Activated CD4-positive, CD25-positive, alpha-beta regulatory T cell treated with anti-CD3 and anti-CD28 coated beads, Interleukin-2, amount 50 U/mL, for 16 hours (primary cell): ENCODE measurements at places on chromosomes 2 and 18.

DNA sequence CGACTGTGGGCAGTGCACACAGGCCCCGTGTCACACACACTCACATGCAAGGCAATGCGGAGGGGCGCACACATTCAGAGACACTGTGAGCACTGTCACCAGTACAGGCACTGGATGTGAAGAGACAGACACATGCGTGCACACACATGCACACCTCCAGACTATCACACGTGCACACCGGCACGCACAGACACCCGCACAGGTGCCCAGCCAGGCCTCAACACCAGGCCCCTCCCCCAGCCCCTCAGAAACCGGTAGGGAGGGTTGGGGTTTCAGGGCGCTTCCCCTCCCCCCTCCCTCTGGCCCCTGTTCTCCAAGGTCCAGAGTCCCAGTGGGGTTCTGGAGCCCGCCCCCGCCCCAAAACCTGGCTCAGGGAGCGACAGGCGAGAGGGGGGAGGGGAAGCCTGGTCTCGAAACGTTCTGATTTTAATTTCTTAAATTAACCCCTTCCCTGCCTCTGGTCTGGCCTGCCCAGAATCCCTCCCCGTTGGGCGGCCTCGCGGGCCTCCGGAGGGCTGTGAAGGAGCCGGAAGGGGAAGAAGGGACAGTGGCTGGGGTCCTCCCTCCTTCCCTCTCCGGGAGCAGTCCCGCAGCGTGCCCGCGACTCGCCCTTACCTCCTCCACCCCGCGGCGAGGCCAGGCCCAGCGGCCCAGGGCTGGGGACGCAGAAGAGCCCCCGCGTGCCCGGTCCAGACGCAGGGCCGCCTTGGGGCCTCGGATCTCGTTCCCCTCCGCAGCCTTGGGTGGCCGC, 558 bp downstream of the FBXO41 start:
- no peak for DNase-seq

GRCh38 chr2:179532863-179533278, 268.2 kb upstream of the SESTD1 start:
- DNase-seq: no peak

- no peak for DNase-seq
These were observed 207.8 kb downstream of the MYT1L start for GRCh38 chr2:2123238-2123637.

DNA sequence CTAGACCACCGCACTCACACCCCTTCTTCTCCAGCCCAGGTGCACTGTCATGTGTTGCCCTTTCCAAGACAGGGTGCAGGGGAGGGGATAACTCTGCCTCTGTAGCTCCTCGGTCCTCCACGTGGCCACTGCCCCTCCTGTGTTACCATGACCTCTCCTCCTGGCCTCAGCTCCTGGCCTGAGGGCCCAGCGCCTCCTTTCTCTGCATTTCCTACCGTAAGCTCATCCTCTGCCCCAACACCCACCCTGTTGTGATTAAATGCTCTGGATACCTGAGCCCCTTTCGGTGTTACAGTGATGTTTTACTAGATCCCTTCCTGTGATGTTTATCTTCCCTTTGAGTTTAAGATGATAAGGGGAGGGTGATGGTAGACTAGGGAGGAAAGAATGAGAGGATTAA, 242.3 kb downstream of the PTPRM start:
- no peak for DNase-seq

DNA sequence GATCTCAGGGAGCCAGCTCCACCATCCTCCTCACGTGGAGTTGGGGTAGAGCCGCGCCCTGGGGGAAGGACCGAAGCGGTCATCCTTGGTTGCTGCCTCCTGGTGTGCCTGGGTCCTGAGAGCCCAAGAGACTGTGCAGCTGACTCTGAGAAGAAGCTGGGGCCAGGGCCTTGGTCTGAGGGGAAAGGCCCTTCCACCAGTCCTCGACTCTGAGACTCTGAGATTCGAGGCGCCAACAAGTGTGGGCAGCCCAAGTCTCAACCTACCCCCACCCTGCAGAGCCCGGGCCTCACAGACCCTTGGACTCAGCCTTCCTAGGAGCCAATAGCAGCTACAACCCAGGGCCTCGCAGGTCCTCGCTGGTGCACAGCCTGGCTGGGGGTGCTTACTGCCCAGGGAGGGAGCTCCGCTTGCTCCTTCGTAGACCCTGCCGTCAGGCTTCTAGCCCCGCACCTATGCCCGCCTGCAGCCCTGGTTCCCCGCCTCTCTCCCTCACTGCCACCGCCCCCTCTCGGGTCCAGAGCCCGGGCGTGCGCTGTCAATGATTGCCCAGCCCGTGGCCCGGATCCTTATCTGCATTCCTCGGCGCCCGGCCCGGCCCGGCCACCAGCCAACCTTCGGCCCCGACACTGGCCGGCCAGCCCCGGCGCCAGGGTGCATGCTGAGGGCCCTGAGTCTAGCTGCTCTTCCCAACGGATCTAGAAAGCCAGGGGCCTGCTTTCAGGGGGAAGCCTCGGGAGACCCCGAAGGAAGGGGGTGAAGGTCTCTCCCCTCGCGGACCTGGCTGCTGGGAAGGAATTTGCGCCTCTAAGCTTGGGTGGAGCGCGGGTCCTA, 2.0 kb downstream of the IHH start:
- DNase-seq: no peak

DNA sequence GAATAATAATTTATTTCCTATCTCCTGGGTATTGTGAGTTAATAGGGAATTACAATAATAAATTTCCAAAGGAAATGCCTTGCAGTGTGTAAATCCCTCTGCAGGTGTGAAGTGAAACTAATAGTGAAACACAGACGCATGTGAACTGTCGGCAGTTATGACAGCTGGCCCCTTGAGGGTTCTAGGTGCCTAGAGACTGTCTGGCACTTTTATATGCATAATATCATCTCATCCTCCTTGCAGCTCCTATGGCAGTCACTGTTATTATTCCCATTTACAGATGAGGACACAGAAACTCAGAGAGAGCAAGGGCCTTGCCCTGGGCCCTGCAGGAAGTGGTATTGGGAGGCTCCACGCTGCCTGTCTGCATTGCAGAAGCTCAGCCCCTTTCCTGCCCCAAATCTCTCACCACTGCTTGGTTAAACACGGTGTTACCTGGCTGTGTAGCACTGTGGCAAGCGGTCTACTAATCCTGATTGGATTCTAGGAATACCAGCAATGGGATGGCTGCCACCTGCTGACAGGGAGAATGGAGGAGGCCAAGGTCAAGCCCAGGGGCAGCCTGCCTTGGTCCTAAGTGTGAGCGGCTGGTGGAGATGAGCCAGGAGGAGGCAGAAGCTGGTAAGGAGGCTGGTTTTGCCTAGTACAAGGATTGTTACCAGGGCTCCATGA, 32.8 kb upstream of the ACKR3 start:
- DNase-seq: no peak

DNA sequence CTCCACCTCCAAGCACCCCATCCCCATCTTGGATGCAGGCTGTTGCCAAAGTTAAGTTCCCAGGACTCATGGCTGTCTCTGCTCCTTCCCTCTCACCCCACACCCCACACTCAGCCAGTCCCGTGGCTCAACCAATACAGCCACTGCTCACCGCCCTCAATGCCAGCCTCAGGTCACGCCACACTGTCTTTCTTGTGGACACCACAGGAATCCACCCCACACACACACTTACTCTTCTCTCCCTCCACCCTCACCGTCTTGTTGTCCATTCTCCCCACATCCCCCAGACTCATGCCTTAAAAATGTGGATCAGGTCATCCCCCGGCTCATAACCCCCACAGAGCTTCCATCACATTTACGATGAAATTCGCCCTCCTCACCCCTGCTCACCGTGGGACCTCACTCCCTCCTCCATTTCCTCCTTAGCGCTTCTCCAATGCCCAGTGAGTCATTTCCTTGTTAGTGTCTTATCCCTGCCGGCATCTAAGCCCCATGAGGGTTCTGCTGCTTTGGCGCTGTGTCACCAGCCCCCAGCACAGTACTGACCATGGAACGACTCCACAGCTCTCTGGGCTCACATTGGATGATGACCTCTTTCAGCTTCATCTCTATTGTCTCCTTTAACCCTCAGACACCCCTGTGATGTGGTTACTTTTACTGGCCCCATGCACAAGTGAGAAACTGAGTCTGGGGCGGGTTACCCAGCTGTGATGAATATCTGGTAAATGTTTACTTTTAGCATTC, 13.8 kb downstream of the MLPH start:
- DNase-seq: no peak

GRCh38 chr18:43757273-43757672, 480.0 kb upstream of the SYT4 start:
- no peak for DNase-seq

DNA sequence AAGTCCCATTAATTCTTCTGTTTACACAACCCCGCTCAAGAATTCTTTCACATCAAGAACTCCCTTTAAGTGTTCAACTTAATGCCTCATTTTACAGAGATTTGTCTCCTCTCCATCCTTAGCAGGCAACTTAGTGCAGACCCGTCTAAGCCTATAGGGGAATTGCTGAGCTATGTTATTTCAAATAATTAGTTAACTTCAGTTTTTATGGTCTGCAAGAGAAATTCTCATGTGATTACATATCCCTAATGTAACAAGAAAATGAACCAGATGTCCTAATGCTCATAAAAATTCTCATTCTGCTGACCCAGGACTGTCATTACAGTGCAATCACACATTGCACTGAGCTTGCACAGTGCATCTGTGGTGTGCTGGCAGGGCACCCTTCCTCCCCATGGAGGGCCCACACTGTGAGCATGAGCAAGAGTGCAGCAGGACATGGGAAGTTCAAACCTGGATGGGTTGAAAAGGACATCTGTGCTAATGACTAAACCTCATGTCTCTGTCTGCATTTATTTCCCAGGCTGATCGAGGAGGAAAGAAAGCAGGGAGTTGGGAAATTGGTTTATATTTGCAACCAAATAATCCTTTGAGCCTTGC, 97.1 kb downstream of the COL5A2 start:
- no peak for DNase-seq

DNA sequence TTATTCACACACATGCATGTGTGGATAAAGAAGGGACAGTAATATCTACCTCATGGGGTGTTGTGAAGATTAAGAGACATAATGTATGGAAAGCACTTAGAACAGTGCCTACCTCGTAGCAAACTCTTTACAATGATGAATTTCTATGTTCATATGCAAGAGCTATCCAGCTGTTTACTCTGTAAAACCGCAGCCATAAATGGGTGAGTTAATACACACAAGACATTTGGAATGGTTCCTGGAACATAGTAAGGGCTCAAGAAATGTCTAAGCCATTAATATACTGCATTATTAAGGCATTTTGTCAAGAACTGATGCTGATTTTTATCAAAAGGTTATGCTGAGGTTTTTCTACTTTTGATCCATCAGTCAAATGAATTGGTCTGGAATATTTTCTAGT, 1076.2 kb downstream of the TSN start:
- DNase-seq: no peak

DNA sequence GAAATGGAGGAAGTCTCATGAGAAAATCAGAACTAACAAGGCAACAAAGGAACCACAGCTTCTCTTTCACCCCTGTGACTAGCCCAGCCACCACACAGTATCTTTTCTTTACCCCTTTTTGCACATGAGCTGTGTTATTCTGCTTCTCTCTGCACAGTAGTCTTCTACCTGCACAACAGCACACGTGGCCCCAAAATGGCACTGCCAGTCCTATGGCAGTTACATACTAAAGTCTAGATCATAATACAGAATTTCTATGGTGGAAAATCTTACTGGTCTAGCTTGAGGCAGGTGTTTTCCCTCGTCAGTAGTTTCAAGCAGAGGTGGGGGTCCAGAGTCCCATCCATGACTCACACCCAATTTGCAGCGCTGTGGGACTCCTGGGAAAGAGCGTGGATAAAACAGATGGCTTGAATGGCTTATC, 177.7 kb downstream of the DIS3L2 start:
- no peak for DNase-seq

- no peak for DNase-seq
These were observed 16.7 kb downstream of the ZCCHC2 start for GRCh38 chr18:62539284-62540165.

DNA sequence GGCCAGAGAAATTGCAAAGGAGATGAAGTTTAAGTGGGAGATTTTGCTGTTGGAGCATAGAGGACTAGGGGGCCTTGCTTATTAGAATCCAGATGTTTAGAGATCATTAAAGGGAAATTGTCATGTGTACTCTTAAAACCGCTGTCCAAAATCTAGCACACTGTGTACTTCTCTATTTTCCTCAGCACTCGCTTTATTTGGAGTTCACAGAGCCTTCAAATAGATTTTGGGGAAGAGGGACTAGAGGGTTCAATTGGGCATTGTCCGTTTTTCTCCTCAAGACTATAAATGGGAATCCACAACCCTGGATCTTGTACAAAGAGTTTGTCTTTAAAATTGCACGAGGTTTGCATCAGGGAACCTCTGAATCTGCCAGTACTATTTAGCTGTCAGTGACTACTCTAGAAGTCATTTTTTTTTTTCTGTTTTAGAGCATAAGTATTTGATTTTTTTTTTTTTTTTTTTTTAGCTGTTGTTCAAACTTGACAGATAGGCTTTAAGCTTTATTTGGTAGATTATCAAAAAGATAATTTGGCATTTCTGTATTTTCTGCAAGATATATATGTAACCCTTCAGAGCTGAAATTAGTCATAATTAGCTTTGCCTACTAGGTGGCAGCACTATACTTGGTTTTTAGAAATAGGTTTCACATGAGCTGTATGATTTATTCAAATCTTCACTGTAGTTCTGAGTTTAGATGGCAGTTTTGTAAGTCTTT, 14.2 kb downstream of the PMS1 start:
- DNase-seq: no peak

GRCh38 chr2:205685314-205686055, 3.2 kb downstream of the NRP2 start:
- DNase-seq: no peak

- DNase-seq: no peak
These were observed 1.4 kb upstream of the CAPN10 start for GRCh38 chr2:240585101-240585500.

DNA sequence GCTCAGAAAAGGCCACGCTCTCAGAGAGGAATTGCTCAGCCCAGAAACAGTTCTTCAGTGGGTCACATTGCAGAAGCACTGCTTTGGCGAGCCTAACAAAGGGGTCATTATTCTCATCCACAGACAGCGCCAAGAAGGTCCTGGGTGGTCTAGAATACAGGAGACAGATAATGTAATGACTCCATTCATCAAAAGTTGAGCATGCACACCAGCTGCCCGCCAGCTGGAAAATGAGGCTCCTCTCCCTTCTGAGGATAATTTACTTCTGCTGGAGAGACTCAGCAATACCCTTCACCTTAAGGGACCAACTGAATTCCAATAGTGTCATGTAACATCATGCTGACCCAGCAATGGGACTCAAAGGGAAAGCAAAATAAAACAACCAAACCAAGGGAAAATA, 79.9 kb downstream of the TRIB2 start:
- DNase-seq: no peak

DNA sequence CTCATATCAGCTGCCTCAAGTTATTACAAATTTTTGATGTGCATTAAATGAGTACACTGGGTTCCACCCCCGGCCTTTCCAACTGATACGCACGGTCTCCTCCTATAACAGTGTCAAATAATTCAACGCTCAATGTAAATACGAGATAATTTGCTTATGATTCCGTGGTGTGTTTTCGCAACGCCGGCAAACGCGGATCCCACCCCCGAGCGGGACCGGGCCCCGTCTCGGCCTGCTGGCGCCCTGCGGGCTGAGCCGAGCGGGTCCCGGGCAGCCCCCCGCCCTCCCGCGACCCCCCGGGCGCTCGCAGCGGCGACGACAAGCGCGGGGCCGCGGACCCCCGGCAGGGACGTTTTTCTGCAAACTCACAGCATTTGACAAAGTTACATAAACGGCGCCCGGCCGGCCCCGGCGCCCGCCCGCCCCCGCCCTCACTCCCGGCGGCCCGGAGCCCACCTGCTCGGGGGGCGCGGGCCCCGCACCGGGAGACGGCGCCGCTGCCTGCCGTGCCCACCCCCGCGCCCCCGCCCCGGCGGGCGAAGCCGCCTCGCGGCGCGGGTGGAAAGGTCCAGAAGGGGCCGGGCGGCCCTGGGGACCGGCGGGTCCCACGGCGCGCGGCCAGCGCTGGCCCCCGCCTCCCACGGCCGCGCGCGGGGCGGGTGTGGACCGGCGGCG, 762 bp downstream of the HDAC4 start:
- no peak for DNase-seq
